HuH-7 (cell line): ENCODE measurements at places on chromosomes 1 and 21.

GRCh38 chr1:185345913-185346720, 29.1 kb upstream of the IVNS1ABP start:
- no peak for DNase-seq

DNA sequence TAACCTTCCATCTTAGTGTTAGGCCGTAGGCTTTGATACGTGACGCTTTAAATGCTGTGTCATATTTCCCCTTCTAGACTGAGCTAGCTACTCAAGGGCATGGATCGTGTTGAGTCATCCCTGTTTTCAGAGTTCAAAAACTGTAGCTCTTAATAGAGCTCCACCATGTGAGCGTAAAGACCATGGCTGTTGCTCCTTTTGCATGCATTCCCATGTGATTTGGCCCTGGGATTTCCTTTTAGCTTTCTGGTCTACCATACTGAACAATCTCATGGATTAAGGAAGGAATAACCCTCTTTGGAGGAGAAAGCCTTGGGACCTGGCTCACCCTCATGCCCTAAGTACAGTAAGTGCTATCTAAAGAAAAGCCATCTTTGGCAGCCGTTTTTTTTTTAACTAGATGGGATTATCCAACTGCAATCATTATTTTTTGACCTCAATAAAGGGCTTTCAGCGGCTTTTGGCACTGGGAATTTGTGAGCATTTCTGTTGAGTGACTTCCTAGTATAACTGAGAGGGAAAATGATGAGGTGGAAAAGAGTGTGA, 76.6 kb downstream of the PLPP3 start:
- DNase-seq = no peak

DNA sequence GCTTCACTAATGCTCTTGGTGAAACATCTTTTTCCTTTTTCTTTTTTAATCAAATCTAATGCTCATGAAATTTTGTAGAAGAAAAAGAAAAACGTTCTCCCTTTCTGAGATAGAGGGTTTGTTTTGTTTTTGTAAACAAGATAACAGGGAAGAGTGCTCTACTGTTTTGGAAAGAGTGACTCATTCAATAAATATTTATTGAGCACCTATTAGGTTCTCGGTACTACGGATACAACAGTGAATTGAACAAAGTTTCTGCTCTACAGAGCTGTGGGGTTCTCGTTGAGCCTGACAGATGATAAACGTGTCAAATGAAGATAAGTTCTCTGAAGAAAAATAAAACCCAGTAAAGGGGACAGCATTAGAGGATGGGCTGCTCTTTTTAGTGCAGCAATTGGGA, 7.0 kb downstream of the PGM1 start:
- no peak for DNase-seq

DNA sequence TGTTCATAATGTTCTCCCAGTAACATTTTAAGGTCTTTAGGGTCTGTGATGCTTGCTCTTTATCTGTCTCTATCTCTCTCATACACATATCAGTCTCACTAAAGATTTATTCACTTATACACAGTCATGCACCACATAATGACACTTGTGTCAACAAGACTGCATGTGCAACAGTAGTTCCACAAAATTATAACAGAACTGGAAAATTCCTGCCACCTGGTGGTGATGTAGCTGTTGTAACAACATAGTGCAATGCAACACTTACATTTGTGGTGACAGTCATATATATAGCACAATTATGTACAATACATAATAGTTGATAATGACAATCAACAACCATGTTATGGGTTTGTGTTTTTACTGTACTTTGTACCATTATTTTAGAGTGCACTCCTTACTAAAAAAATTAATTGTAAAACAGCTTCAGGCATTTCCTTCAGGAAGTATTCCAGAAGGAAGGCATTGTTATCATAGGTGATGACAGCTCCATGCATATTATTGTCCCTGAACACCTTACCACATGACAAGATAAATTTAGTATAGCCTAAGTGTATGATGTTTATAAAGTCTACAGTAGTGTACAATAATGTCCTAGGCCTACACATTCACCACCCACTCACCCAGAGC, 8.1 kb downstream of the TDRD5 start:
- DNase-seq = peak; percentile 46

- no peak for DNase-seq
These were observed 134.1 kb downstream of the FOXD2 start for GRCh38 chr1:47571952-47572351.

- no peak for DNase-seq
These were observed 163.3 kb downstream of the ETS2 start for GRCh38 chr21:38968887-38969543.

- no peak for DNase-seq
These were observed 52.0 kb upstream of the IVNS1ABP start for GRCh38 chr1:185368913-185369491.

- DNase-seq = peak; percentile 77
These were observed 48.0 kb downstream of the TBCE start for GRCh38 chr1:235415008-235415904.

DNA sequence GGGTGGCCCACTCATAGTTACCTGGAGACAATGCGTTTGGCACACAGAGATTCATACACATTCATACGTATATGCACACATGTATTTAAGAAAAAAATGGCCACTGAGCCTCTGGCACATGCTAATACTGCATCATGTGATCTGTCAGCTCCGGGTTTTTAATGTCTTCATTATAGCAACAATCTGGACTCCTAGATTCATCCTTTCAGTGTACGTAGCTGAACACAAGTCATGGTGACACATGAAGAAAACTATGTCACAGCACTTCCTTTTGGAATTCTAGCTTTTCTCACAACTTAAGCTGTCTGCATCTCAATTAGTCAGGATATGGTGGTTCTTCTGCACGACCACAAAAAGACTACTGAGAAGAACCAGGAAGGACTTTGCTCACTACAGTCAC, 24.7 kb downstream of the HSF2BP start:
- DNase-seq = no peak

- peak; percentile 37 for DNase-seq
These were observed 41.2 kb upstream of the CR1L start for GRCh38 chr1:207603777-207604176.

DNA sequence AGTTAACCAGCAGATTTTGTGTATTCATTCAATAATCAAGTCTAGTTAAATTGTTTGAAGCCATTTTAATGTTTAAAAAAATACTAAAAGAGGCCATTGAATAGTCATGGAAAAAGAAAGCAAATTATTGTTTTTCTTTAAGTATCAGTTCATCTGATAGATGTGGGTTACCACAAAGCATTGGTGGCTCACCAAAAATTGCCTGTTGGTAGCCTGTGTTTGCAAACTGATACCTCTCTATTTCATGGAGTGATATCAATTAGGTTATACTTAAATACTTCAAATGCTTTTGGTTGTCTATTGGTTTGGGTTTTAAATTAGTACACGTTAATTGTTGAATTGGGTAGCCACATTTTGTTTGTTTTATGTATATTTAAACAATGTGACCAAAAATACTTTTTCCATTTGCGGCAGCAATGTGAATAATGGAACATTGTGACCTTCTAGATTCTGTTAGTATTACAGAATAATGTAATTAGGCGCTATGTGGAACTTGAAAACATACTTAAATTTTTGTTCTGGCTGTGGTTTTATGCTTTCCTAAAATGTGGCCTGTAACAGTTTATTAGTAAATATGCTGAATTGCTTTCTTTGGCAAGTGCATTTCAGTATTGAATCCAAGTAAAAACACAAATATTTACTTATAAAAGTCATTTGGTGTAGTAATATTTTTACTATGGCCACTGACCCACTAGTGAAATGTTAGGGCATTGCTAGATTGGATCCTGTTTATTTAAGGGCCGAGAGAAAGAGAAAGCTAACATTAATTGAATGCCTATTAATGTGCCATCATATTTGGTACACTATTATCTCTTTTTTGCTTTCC, 37.1 kb upstream of the NBL1 start:
- DNase-seq = no peak

- DNase-seq = no peak
These were observed 459.8 kb downstream of the KCNT2 start for GRCh38 chr1:196148367-196148970.

GRCh38 chr1:158393476-158393875, 5.8 kb downstream of the OR10T2 start:
- no peak for DNase-seq

GRCh38 chr1:160062230-160062532, 7.8 kb downstream of the KCNJ10 start:
- no peak for DNase-seq

GRCh38 chr1:218430822-218431221, 85.7 kb downstream of the TGFB2 start:
- no peak for DNase-seq

DNA sequence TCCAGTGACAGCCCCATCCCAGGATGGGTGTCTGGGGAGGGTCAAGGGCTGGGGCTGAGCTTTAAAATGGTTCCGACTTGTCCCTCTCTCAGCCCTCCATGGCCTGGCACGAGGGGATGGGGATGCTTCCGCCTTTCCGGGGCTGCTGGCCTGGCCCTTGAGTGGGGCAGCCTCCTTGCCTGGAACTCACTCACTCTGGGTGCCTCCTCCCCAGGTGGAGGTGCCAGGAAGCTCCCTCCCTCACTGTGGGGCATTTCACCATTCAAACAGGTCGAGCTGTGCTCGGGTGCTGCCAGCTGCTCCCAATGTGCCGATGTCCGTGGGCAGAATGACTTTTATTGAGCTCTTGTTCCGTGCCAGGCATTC, 24.2 kb downstream of the PCSK9 start:
- DNase-seq = peak; percentile 2

- no peak for DNase-seq
These were observed 19.5 kb upstream of the CYP4X1 start for GRCh38 chr1:47003896-47004403.

GRCh38 chr1:47875036-47875435, 122.1 kb downstream of the TRABD2B start:
- no peak for DNase-seq

GRCh38 chr1:7576946-7577657, 194.0 kb upstream of the VAMP3 start:
- peak; percentile 25 for DNase-seq

- no peak for DNase-seq
These were observed 283.1 kb downstream of the HLX start for GRCh38 chr1:221162352-221162751.

DNA sequence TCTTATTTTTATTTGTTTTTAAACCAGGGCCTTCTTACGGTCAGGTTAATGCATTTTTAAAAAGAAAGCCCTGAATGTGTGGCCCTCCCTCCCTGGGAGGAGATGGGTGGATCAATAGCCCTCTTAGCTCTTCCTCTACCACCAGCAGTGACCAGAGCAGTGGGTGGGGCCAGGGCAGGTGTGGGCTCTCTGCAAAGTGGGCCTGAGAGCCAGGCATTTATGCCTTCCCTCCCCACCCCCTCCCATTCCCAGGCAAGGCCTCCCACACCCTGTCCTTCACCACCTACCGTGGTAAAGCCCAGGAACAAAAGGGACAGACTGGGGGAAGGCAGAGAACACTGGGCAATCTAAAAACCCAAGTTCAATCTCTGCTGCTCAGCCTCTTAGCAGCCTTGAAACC, 63.9 kb downstream of the SSBP3 start:
- DNase-seq = no peak

DNA sequence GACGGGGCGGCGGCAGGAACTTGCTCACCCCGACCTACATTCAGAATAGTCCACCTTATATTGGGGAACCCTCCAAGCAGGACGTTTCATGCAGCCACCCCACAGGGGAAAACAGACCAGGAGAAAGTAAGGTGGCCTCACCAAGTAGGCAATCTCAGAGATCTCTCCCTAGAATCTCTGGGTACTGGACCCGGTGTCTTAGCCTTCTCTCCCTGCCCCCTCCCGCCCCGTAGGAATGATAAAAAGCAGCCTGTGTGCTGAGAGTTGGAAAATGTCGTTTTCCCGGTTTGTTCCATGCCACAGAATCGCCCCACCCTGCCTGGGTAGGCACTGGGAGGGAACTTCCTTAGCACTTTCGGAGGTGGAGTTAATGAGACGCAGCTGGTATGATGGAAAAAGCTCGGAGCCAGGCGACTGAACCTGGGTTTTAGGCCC, 789 bp upstream of the PTPN14 start:
- DNase-seq = peak; percentile 44
